ENCODE measurements at places on chromosomes 1 and 21. TPM values are rescaled to one million over a fixed set of nuclear protein-coding genes. Genes with fewer than 3 reads are reported as not detected.

DNA sequence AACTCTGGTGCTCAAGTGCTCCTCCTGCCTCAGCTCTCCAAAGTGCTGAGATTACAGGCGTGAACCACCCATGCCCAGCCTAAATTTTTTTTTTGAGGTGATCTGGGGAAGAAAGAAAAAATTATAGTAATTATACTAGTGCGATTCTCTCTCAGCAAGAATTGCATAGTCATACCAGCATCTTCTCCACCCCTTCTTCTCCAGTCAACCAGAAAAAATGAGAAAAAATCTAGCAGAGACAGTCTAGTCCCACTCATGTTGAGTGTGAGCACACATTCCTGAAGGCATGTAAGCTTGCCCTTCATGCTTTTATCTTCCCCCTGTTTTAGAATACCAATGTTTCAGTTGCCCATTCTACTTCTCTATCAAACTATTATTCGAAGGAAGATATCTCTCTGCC lies 207.6 kb downstream of the S1PR1 start:
- DNase-seq = no peak

DNA sequence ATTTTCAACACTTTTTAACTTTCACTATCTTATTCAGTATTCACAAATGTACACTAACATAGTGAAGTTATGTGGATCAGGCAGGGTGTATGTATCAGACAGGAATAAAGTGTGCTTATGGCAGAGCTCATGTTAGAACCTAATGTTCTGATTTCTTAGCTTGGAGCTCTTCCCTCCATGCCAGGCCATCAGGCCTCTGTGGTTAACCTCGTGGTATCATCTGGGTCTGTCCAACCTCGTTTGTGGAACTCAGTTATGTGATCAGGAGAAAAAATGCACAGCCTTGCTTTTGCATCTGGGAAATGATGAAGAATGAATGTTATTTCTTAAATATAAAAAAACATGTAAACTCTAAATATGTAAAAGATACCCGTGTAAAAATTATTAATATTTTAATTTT lies 86.9 kb downstream of the MPZL1 start:
- DNase-seq = no peak

DNA sequence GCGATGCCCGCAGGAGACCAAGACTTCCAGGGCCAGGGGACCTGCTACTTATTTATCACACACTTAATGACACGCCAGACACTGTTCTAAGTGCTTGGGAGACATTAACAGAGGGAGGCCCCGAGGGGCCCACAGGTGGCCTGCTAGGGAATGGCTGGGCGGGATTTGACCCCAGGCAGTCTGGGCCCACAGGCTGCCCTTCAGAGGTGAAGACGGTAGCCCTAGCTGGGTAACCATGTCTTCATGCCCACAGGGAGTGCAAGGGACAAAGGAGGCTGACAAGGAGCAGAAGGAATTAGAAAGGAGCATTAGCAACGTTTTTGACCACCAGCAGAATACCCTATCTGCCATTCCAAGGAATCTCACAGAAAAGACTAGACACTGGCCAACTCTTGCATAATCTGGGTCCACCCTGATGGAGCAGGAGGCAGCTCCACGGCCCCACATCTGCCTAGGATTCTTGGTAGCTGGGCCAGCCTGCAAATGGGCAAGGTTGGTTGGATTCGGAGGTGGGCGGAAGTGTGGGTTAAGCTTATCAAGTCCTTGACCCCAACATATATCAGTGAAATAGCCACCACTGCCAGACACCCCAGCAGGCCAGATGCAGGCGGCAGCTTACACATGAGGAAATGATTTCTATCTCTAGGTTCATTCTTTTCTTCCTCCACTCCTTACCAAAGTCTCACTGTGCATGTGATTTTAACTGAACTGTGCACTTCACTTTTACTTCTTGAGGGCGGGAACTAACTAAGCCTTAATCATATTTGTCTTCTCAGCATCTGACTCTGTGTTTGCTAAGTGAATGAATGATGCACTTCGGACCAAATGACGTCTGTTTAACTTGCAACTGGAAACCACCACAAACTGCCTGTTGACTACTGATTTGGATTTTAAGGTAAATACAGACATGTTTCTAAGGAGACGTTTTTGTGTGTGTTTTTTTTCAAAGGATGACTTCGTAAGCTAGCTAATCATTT lies 3.4 kb upstream of the ETS2 start:
- no peak for DNase-seq

DNA sequence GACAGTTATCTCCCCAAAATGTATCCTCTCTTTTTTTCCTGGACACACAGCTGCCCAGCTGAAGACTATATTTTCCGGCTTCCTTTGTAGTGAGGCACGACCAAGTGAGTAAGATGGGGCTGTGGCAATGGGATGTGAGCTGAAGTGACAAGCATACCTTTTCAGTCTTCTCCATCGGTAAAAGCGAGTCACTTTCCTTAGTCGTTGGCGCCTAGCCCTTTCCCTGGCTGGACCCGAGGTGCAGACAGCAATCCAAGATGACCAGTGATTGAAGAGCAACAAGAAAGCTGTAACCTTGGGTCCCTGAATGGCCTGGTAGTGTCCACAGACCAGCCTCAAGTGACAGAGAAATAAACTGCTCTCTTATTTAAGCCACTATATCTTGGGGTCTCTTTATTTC lies 155.2 kb downstream of the NR5A2 start:
- no peak for DNase-seq

DNA sequence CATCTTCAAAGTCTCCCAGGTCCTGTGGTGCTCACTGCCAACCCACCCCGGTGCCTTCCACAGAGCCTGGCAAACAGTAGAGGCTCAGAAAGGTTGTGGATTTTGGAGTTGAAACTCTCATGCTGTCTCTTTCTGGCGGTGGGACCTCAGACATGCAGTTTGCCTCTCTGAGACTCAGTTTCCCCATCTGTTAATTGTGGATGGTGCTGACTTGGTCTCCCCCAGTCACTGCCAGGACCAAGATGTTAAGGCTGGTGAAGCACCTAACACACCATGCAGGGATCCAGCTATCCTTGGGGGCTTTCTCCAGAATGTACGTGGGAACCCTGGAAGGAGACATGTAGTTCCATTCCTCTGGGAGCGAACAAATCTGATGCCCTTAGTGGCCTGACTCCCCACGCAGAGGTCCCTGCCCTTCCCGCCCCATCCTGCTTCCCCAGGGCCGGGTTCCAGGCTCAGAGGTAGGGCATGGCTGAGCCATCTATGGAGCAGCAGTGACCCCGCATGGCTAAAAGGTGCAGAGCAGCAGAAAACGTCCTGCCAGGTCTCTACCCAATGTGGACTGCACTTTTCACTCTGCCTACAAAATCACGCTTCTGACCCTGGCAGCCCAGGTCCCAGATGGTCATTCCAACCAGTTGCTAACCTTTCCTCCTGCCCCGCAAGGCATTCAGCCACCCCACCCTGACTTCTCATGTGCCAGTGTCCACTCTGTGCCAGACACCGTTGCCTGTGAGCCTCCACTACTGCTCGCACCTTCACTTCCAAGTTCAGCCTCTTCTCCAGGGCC lies 9.2 kb upstream of the TTC22 start:
- peak; percentile 47 for DNase-seq

- DNase-seq = no peak
These were observed 200.5 kb downstream of the TYW3 start for GRCh38 chr1:74933500-74933899.

DNA sequence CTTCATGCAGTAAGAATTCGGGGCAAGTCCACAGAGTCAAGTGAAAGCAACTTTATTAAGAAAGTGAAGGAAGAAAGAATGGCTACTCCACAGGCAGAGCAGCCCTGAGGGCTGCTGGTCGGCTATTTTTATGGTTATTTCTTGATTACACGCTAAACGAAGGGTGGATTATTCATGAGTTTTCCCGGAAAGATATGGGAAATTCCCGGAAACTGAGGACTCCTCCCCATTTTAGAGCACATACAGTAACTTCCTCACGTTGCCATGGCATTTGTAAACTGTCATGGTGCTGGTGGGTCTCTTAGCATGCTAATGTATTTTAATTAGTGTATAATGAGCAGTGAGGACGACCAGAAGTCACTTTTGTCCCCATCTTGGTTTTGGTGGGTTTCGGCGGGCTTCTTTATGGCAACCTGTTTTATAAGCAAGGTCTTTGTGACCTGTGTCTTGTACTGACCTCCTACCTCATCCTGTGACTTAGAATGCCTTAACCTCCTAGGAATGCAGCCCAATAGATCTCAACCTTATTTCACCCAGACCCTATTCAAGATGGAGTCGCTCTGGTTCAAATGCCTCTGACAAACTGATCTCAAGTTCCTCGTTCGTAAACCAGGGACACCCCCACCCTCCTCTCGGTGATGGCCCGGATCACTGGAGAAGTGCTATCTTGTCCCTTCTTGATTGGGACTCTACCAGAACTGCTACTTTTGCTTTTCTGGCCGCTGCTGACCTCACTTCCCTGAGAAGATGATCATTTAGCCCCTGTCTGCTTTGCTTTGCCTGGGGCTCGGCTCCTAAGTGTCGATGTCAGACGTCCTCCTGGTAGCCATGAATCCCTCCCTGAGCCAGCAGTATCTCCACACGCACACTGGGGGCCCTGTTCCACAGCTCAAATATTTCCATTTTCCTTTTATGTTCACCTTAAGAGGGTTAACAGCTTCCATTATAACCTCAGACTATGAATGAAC lies 48.8 kb downstream of the CLSTN1 start:
- no peak for DNase-seq

- no peak for DNase-seq
These were observed 51.6 kb downstream of the GNG4 start for GRCh38 chr1:235597867-235598553.

- DNase-seq = peak; percentile 53
These were observed 8.5 kb downstream of the FBXO2 start for GRCh38 chr1:11645670-11646265.

DNA sequence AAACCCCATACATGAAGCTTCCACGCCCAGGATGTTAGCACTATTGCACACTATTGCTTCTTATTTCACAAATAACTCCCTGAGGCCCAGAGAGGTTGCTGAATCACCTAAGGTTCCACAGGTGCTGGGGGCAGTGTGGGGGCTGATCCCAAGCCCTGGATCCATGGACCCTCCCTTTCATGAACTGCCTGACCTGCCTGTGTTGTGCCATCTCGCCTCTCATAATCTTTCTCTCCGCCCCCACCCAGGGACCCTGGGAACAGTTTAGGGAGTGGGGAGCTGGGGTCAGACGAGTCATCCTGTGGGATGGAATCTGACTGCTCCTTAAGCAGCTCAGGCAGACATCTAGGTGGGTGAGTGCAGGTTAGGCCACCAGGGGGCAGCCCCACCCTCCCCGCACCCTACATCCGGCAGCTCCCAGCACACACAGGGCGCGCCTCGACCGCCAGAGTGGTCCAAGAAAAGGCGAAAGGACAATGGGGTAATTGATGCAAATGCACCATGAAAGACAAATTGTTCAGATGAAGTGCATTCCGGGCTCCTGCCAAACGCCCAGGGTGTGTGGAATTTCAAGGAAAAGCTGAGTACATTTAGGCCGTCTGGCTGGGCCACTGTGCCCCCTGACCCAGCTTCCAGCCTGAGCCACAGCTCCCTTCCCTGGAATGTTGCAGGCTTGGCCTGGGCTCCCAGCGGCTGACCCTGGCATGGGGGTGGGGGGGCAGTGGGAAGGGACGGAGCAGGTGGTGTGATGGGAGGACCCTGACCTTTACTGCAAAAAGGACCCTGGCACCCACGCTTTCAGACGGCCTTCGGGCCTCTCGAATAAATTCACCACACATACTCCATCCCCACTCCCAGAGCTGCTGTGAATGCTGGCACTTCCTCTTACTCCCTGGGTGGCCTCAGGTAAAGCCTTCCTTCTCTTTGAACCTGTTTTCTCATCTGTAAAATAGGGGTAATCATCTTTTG lies 20.8 kb downstream of the PHLDA3 start:
- peak; percentile 47 for DNase-seq

DNA sequence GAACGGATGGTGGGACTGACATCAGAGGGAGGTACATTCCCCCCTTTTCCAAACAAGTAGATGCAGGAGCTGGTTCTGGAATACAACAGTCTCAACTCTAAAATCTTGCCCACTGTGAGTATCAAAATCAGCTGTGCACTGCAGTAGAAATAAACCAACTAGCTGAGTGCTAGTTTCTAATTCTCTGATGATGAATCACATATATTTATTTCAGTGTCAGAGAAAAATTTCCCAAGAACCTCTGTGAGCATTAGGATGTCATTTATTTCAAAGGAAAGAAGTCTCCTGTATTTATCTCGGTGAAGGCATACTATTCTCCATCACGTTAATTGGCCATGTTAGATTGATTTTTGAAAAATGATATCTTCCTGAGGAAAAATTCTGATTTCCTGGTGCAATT lies 67.1 kb downstream of the LHX9 start:
- no peak for DNase-seq

- no peak for DNase-seq
These were observed 215.9 kb downstream of the NEGR1 start for GRCh38 chr1:72066431-72066830.

GRCh38 chr1:89631816-89632656 lies 884 bp upstream of the LRRC8C start:
- DNase-seq = peak; percentile 16

- no peak for DNase-seq
These were observed 505.4 kb downstream of the KCNT2 start for GRCh38 chr1:196102826-196103225.

DNA sequence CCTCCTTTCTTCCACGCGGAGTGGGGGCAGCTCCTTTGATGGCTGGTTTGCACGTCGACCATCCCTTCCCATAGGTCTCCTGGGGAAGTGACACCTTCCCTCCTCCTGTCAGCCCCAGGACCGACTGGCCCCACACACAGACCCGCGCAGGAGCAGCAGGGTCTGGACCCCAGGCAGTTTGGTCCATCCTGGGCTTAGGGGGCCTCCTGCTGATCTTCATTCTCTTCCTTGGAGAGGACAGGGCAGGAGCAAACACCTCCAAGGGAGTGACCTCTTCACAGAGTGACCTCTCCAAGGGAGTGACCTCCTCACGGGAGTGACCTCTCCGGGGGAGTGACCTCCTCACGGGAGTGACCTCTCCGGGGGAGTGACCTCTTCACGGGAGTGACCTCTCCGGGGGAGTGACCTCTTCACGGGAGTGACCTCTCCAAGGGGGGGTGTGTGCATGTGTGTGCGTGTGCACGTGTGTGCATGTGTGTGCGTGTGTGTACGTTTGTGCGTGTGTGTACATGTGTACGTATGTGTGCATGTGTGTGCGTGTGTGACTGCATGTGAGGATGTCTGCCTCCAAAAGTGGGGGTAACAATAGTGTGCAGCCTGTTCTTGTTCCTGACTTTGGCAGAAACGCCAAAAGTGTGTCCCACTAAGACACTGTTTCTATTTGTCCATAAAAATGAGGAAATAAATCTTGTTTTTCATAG lies 29.8 kb downstream of the COL6A1 start:
- no peak for DNase-seq

- no peak for DNase-seq
These were observed 51.4 kb upstream of the COL6A2 start for GRCh38 chr21:46046471-46046870.

- no peak for DNase-seq
These were observed 53.6 kb downstream of the COL18A1 start for GRCh38 chr21:45458281-45459170.

GRCh38 chr1:195664628-195665027 lies 943.6 kb downstream of the KCNT2 start:
- no peak for DNase-seq

The TSHB gene
- not detected for polyA plus RNA-seq

The NHLH1 gene
- polyA plus RNA-seq = 1.5 TPM

The CD5L gene
- not detected for polyA plus RNA-seq

The INAVA gene
- polyA plus RNA-seq = 4.6 TPM

The PIP5K1A gene
- polyA plus RNA-seq = 43.5 TPM

The ZC3H12A gene
- polyA plus RNA-seq = 0.54 TPM

The LRRIQ3 gene
- 0.89 TPM for polyA plus RNA-seq

The TMEM39B gene
- polyA plus RNA-seq = 15.8 TPM

The PGM1 gene
- 77.2 TPM for polyA plus RNA-seq

The HPDL gene
- 1.8 TPM for polyA plus RNA-seq
